ENCODE measurements at places on chromosomes 7 and 10.

- no peak for DNase-seq
These were observed 104.1 kb downstream of the GRB10 start for GRCh38 chr7:50678586-50678985.

- DNase-seq = no peak
These were observed 149.6 kb downstream of the TCF7L2 start for GRCh38 chr10:113099431-113100183.

DNA sequence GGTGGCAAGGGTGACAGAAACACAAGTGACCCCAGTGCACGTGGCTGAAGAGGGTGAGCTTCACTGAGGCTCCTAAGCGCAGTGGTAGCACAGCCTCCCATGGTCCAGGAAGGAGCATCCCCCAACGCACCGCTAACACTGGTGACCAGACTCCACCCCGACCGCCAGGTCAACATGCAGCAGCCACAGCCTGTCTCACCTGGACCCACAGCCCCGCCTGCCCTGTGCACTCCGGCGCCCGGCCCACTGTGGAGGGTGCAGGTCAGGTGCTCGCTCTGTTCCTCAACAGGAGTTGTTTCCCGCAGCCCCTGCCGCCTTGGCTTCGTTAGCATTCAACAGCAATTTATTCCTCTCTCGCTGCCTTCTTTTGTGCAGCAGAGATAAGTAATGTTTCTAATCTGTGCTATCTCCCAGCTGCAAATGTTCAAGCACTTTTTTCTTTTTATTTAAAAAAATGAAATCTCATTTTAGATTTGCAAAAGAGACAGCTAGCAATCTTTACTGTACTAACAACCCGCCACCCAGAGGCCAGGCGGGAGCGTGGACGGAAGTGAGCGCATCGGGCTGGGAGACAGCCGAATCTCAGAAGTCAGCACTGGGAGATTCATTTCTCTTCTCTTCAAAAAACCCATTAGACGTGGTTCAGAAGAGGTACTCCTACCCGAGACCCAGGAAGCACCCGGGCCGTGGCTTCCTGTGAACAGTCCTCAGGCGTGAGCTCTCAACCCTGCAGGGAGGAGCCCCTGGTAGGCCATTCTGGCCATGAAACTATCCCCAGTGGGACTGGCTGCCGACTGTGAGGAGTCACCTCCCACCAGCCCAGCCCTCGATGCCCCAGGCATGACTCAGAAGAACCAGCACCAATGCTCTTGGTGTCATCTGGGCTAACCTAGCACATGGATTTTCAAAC, 133.4 kb downstream of the MAD1L1 start:
- peak; percentile 37 for DNase-seq

- no peak for DNase-seq
These were observed 124.1 kb upstream of the NEBL start for GRCh38 chr10:21021231-21021630.

DNA sequence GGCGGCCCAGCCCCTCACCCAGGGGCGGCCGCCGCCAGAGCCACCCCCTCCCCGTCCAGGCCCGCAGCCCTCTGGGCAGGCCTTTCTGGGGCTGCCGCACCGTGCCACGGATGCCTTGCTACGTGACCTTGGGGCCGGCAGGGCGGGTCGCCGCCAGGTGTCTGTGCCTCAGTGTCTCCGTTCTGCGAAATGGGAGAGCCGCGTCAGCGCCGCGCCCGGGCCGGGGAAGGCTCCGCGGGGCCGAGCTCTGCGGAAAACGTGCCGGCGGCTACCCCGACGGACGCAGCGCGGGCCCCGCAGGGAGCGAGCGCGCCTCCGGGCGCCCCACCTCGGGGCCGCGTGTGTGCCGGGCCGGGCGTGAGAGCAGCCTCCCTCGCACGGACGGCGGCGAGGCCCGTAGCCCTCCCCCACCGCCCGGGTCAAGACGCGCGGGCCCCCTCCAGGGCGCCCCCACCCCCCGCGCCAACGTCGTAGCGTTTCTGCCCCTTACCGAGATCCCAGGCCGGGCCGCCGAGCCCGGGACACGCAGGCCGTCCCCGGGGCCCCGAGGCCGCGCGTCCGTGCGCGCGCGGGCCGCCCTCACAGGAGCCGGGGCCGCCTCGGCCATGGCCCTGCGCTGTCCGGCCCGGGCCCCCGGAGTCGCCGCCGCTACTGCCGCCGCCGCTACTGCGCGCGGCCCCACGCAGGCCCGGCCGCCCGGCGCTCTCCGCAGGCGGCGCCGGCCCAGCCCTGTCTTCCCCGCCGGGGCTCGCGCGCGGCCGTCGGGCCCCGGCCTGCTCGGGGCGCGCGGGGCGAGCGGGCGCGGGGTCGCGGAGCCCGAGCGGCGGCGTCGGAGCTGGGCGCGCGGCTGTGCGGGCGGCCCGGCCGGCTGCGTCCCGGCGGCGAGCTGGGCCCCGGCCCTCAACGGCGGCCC, 1.1 kb downstream of the ZNF777 start:
- DNase-seq = peak; percentile 53

DNA sequence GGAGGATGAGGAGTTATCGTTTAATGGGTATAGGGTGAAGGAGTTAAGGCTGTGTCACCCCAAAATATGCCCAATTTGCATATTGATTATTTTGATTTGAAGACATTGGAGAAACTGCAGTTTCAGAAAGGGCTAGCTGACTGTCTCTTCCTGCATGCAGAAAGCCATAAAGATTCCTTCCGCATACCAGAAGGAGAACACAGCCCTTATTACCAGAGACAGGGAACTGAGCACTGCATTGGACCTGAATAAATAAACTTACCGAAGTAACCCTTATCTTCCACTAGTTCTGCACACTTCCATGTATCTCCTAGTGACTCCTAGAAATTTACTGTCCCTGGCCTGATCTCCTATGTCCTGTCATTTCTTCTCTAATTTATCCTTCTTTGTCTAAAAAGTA, 821.9 kb upstream of the AUTS2 start:
- DNase-seq = no peak

GRCh38 chr7:114083166-114084001, 164.6 kb upstream of the PPP1R3A start:
- no peak for DNase-seq

DNA sequence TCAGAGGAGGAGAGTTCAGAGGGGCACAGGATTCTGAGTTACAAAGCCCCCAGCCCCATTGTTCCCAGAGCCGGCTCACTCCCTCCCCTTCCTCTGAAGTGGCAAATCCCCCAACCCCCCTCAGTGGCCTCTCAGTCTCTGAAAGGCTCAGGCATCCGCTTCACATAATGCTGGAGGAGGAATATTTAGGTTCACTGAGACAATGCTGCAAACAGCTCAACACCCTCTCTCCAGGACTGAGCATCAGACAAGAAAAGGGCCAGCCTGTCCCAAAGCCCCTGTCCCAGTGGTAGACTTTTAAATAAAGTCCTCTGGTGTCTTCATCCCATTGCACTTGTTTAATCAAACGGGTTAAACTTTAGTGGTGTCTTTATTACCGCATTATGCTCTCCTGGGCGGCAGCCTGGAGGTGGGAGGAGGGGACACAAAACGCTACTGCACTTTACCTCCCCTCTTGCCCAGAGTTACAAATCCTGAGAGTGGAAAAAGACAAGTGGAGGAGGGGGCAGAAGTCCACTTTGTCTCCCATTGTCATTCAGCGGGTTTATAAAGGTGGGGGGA, 257.9 kb downstream of the FGFR2 start:
- DNase-seq = no peak
